ENCODE measurements at places on chromosomes 12 and 14. TPM values are rescaled to one million over a fixed set of nuclear protein-coding genes. Genes with fewer than 3 reads are reported as not detected.

KRT73 gene
- not detected for total RNA-seq

C14orf39 gene
- total RNA-seq: 0.72 TPM

DNA sequence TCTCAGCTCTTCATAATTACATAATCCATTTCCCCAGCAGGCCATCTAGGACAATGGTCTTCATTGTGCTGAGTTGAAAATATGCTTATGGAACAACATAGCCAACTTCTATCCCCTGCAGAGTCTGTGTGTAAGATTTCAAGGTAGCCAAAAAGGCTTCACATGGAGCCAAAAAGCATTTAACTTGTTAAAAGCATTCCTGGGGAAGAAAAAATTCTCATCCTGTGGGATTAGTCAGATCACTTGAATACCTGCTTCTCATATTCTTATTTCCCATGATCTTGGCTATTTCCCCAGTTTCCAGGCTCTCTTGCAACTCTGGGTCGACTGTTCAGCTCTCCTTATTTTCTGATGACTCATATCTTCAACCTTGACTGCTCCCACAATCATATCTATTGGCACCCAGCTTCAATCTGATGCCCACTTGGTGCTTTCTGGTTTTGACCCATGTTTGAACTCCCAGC is 178.9 kb downstream of the KLHL28 start:
- H3K27me3 ChIP-seq: no peaks in the 10 kb centered on the region
- H3K27ac ChIP-seq: no peak overlapping the region
- no peak overlapping the region for H3K4me3 ChIP-seq
- DNase-seq: no peak
- H3K4me1 ChIP-seq: peaks cover 10% of the 10 kb centered on the region

TSPAN19 gene
- not detected for total RNA-seq

TAS2R9 gene
- not detected for total RNA-seq

DNA sequence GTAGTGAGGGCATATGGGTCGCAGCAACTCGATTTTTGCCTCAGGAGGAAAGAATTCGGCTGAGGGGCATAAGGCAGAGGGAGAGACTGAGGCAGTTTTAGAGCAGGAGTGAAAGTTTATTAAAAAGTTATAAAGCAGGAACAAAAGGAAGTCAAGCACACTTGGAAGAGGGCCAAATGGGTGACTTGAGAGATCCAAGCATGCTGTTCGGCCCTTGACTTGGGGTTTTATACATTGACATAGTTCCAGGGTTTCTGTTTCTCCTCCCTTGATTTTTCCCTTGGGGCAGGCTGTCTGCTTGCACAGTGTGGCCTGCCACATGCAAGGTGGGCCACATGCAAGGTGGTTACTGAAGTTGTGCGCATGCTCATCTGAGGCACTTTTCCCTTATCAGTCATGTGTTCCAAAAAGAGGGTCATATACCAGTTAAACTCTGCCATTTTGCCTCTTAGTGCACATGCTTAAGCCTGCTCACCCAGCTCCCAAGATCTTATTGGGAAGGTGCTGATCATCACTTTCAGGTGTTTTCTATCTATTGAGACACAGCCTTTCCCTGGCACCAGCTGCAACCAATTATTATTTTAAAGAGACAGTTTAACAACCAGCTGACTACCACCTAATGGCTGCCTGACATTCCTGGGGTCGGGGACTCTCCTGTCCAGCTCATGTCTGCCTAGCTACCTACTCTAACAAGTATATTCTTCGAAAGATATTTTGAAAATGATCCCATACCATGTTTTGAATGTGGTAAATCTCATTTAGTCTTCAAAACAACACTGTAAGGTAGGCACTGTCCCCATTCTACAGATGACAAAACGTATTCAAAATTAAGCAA is 19.9 kb downstream of the PTGER2 start:
- no peaks in the 10 kb centered on the region for H3K4me1 ChIP-seq
- no peaks in the 10 kb centered on the region for H3K27me3 ChIP-seq
- H3K36me3 ChIP-seq: no peaks in the 10 kb centered on the region
- no peak overlapping the region for H3K27ac ChIP-seq
- H3K4me3 ChIP-seq: no peak overlapping the region

- no peak overlapping the region for H3K27ac ChIP-seq
- H3K4me1 ChIP-seq: no peaks in the 10 kb centered on the region
- no peaks in the 10 kb centered on the region for H3K36me3 ChIP-seq
Observed at GRCh38 chr14:64801046-64801445, 78.7 kb downstream of the SPTB start.

FBRSL1 gene
- total RNA-seq: 96.8 TPM

DNA sequence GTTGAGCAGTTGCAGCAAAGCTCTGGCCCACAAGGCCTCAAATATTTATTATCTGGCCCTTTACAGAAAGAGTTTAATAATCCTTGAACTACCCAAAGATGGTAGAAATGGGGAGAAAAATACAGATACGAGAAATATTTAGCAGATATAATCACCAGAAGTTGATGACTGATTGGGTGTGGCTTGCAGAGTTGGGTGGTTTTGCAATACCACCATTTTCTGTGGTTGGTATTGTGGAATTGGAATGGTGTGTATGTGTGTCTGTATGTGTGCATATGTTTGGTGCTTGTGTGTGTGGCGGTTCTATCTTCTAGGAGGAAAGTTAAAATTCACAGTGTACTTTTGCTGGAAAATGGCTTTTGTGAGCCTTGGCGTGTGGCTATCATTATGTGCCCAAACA is 85.4 kb upstream of the MANSC4 start:
- no peaks in the 10 kb centered on the region for H3K36me3 ChIP-seq
- DNase-seq: no peak
- H3K4me1 ChIP-seq: no peaks in the 10 kb centered on the region
- no peaks in the 10 kb centered on the region for H3K27me3 ChIP-seq
- H3K27ac ChIP-seq: no peak overlapping the region

Data from endodermal cell (in vitro differentiated cells).